ENCODE measurements at places on chromosomes 5 and 9. TPM values are rescaled to one million over a fixed set of nuclear protein-coding genes. Genes with fewer than 3 reads are reported as not detected.
A peak's percentile ranks its signal among the peaks of the same experiment; 100 is the strongest.

GRCh38 chr9:12773562-12773961 is 1.3 kb upstream of the LURAP1L start:
- DNase-seq: no peak

DNA sequence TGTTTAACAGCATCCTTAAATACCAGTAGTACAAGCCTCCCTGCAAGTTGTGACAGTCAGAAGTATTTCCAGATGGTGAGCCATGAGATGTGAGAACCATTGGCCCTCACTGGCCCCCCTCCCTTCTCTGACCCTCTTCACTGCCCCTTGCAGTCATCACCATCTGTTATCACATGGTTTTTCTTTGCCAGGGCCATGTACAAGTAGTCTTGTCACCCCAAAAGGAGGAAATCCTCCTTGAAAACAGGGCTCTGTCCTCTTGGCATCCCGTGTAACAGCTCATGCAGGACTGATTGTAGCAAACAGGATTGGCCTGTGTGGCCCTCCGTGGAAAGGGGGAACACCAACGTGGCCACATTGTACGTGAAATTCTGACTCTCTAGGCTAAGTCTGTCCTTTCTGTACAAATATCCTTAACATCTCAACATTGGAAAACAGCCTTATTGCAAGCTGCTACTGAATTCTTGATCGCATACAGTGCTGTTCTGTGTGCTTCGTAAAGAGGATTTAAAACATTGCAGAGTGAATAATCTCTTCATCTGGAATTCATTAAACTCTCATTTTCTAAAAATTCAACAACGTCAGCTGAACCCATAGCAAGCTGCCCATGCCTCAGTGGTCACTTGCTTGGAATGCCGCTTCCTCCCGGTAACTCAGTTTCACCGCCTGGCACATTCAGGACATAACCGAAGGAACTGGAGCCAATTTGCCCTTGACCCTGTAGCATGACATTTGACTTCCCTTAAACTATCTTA is 171.7 kb downstream of the ATPSCKMT start:
- DNase-seq: no peak

GRCh38 chr5:113221294-113222176 is 213.3 kb downstream of the TSSK1B start:
- no peak for DNase-seq

DNA sequence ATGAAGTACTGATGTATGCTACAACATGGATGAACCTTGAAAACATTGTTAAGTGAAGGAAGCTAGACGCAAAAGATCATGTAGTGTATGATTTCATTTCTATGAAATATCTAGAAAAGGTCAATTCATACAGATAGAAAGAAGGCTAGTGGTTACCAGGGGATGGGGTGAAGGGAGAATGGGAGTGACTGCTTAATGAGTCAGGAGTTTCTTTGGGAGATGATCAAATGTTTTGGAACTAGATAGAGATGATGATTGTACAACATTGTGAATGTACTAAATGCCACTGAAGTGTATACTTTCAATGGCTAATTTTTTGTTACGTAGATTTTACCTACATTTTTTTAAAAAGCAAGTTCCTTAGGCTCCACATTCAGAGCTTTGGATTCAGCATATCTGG is 14.9 kb upstream of the DELE1 start:
- DNase-seq: no peak

DNA sequence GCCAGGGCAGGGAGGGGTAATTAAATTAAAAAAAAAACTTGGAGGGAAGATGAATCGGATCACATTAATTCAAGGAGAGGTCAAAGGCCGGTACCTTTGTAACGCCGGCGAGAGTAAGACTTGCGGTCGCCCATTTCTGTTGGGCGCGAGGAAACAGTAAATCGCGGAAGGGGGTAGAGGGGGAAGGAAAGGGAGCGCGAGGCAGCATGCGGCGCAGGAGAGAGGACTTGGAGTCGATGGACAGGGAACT is 324 bp upstream of the RGMB start:
- DNase-seq: no peak

DNA sequence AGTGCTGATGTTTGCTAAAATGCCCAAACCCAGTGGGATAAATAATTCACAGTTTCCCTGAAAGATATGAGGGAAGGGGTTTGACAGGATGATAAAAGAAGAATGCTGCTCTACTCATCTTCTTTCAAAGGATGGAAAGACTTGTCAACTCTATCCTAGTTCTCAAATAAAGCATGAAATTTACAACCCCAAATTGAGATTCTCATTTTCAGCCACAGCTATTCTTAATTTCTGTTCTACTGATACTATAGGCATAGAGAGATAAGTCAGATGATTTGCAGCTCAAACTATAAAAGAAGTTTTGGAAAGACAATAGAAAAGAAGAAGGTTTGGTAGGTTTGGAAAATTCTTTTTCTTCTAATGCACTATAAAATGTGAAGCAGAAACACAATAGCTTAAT is 542.6 kb downstream of the CSNK1G3 start:
- DNase-seq: no peak

DNA sequence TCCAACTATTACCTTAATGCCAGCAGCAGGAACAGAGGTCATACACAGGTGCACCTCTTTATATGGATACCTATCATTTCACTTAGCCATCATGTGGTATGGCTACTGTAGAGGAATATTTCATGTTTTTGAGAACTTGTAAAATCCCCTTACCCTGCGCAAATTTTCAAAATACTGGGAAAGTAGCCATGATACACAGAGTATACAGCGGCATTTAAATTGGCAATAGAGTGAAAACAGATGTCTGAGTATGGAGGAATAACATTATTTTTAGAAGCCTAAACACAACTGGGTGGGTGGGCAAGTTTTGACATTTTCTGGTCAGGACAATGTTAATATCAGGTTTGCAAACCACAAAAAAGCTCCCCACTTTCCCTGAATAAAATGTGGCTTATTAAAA is 109.5 kb downstream of the SMIM23 start:
- no peak for DNase-seq

DNA sequence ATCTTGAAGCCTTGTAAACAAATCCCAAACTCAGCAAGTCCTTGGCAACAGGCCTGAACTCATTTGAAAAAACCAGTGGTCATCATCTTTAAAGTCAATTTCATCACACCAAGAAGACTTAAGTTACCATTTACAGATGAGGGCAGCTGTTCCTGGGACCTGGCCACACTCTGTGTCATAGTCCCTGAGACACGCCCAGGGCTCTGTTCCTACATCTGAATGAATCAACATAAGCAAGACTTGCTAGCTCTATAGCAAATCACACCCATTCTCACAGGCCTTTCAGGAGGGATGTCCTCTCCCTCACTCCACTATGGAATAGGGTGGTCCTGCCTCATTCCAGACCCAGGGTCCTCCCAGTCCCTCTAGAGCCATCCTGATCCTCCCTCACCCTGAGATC is 142.8 kb downstream of the NSG2 start:
- DNase-seq: peak; percentile 47

DNA sequence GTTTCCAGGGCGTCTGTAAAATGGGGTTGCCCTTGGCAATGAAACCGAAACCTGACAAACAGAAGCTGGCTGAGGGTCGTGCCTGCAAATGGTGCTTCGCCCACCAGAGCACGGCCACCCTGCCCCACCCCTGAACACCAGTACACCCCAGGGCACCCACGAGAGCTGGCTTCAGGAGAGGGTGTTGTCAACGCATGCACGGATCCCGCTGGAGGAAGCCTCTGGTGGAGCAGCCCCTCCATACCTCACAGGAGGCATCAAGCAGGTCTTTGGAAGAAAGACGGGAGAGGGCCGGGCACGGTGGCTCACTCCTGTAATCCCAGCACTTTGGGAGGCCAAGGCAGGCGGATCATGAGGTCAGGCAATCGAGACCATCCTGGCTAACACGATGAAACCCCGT is 8.6 kb downstream of the SLC6A3 start:
- DNase-seq: no peak

DNA sequence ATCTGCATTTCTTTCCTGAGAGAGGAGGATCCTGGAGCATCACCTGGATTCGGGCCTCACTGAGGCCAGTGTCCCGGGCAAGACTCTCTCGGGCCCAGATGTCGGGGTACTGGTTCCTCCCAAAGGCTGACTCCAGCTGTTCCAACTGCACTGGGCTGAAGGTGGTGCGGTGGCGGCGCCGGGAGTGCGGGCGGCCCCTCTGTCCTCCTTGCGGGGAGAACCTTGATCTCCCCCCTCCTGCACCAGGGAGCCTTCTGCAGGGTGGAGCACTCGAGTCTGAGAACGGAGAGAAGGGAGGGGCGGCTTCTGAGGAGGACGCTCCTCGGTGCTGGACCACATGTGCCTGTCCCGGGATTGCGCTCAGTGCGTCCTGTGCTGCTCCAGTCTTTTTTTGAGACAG is 2.0 kb downstream of the PROP1 start:
- no peak for DNase-seq

GRCh38 chr9:82679472-82679871 is 383.5 kb downstream of the RASEF start:
- DNase-seq: no peak

GRCh38 chr5:136998854-136999357 is 500.2 kb downstream of the SPOCK1 start:
- no peak for DNase-seq

DNA sequence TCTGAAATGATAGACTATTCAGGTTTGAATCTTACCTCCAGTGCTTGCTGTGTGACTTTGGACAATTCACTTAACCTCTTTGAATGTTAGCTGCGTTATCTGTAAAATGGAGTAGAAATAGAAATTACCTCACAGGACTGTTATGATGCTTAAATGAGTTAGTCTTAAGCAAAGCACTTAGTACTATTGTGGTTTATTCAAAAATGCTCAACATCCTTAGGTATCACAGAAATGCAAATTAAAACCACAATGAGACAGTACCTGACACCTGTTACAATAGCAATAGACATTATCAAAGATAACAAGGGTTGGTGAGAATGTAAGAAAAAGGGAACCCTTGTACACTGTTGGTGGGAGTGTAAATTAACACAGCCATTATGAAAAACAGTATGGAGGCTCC is 77.6 kb upstream of the FREM1 start:
- no peak for DNase-seq

- DNase-seq: no peak
Observed at GRCh38 chr5:66273121-66273520, 129.0 kb downstream of the SREK1 start.

The ZCCHC9 gene
- total RNA-seq: 14.0 TPM

The SLC36A2 gene
- not detected for total RNA-seq

The FBXL17 gene
- 62.5 TPM for total RNA-seq

The ZNF454 gene
- 0.38 TPM for total RNA-seq

The TRIP13 gene
- total RNA-seq: 1.1 TPM

The BTNL3 gene
- not detected for total RNA-seq

The STC2 gene
- 0.72 TPM for total RNA-seq

The PCDHB16 gene
- total RNA-seq: 3.4 TPM

All from suprapubic skin (tissue), 4 donors.